ENCODE measurements at places on chromosomes 2 and 18. TPM values are rescaled to one million over a fixed set of nuclear protein-coding genes. Genes with fewer than 3 reads are reported as not detected.

DNA sequence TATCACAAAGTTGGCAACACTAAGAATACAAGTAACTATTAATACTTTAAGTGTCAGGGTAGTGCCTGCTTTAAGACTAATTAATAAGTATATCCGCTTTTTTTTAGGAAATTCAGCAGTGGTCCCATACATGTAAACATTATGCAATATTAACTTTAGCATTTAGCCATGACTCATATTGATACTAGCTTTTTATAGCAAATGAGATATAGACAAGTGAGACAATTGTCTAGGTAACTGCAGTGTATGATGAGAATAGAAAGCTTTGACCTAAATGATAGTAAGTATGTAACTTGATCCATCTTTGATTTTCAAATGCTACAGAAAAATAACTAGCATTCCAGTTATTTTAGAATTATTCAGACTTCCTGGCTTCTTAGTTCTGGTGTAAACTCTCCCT is 27.4 kb upstream of the VRK2 start:
- no peaks in the 10 kb centered on the region for H3K4me1 ChIP-seq
- H3K36me3 ChIP-seq, result no peaks in the 10 kb centered on the region
- no peak overlapping the region for H3K4me3 ChIP-seq
- DNase-seq, result no peak

- peaks cover 31% of the 10 kb centered on the region for H3K4me1 ChIP-seq
- no peaks in the 10 kb centered on the region for H3K27me3 ChIP-seq
- H3K4me3 ChIP-seq, result no peak overlapping the region
- DNase-seq, result no peak
- H3K27ac ChIP-seq, result no peak overlapping the region
These were observed 16.0 kb downstream of the TET3 start for GRCh38 chr2:74000666-74001065.

DNA sequence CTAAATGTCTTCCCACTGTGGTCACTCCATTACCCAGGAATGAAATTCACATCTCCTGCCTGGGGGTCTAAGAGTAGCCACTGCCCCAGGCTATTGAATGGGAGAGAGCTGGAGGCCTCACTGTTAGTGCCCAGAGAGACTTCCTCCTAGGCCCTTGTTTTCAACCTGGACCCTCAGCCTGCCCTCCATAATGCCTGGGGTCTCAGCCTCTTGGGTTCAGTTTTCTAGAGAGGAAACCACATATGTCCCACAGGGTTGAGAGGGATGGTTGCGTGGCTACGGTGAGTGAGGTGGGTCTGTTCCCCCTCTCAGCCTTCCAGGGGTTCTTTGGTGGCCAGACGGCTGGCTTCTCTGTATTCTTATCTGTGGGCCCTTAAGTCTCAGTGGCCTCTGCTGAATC is 43.4 kb downstream of the SPATS2L start:
- H3K27ac ChIP-seq, result no peak overlapping the region
- H3K27me3 ChIP-seq, result no peaks in the 10 kb centered on the region
- peaks cover 66% of the 10 kb centered on the region for H3K4me1 ChIP-seq
- no peak overlapping the region for H3K4me3 ChIP-seq

DNA sequence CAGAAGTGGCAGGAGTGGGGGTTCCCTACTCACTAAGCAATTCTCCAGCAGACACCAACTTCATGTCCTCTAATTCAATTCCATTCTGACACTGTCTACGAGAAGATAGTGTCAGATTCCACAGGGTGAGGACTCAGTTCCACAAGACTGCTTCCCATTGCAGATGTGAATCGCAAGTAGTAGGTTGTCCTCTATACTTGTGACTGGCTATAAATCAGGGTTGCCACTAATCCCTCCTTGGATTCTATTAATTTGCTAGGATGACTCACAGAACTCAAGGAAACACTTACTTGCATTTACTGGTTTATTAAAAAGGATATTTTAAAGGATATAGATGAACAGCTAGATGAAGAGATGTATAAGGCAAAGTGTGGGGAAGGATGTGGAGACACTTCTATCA is 184.1 kb upstream of the ACVR2A start:
- H3K27me3 ChIP-seq, result no peaks in the 10 kb centered on the region
- no peaks in the 10 kb centered on the region for H3K4me1 ChIP-seq
- H3K4me3 ChIP-seq, result no peak overlapping the region
- no peak for DNase-seq
- no peak overlapping the region for H3K27ac ChIP-seq

- H3K4me1 ChIP-seq, result peaks cover 14% of the 10 kb centered on the region
- no peak overlapping the region for H3K4me3 ChIP-seq
- no peak overlapping the region for H3K27ac ChIP-seq
- H3K36me3 ChIP-seq, result no peaks in the 10 kb centered on the region
- H3K27me3 ChIP-seq, result no peaks in the 10 kb centered on the region
- DNase-seq, result no peak
These were observed 1094.6 kb upstream of the CDH2 start for GRCh38 chr18:29271501-29271900.

DNA sequence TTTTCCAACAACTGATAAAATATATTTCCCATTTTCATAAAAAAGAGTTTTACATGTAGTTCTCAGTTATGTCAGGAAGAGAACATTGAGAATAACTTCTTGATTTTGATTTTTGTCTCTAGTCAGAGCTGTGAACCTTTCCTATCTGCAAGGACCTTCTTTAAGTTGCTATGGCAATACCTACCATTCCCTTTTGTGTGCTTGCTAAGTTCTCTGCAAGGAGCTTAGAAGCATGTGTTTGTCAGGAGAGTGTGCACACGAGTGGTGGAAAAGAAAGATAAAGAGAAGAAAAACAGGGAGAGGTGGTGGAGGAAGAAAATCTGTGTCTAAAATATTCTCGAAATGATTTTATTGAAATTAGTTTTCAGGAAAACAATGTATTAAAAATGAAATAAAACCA is 140.3 kb upstream of the SLC8A1 start:
- no peaks in the 10 kb centered on the region for H3K4me1 ChIP-seq
- DNase-seq, result no peak
- no peak overlapping the region for H3K27ac ChIP-seq
- no peaks in the 10 kb centered on the region for H3K27me3 ChIP-seq
- no peak overlapping the region for H3K4me3 ChIP-seq
- H3K36me3 ChIP-seq, result no peaks in the 10 kb centered on the region

GRCh38 chr18:66013969-66014368 is 263.2 kb downstream of the CDH7 start:
- no peaks in the 10 kb centered on the region for H3K4me1 ChIP-seq
- H3K27me3 ChIP-seq, result no peaks in the 10 kb centered on the region
- H3K27ac ChIP-seq, result no peak overlapping the region
- no peak overlapping the region for H3K4me3 ChIP-seq

DNA sequence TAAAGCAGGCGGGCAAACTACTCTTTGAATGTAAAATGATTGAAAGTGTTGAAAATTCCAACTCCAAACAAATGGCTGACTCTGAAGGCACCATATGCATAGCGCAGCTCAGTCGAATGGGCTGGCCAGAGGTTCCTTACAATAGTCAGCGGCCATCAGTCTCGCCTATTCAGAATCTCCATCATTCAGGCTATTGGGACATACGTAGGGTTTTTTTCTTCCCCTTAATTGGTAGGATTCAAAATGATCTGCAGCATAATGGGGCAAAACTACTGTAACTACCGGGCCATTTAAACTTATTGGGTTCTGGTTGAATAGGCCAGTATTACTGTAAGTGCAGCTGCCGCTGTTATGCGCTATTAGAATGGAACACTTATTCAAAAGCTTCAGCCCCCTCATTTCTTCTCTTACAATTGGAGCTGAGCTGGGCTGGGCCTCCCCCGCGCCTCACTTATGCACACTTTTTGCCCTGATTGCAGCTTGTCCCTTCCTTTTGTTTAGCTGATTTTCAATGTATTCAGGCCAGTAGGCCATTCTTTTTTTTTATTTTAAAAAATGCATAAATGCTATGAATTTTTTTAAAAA is 40.4 kb downstream of the SLC9A4 start:
- peaks cover 7% of the 10 kb centered on the region for H3K4me1 ChIP-seq
- no peak overlapping the region for H3K27ac ChIP-seq
- no peak overlapping the region for H3K4me3 ChIP-seq
- H3K36me3 ChIP-seq, result no peaks in the 10 kb centered on the region

DNA sequence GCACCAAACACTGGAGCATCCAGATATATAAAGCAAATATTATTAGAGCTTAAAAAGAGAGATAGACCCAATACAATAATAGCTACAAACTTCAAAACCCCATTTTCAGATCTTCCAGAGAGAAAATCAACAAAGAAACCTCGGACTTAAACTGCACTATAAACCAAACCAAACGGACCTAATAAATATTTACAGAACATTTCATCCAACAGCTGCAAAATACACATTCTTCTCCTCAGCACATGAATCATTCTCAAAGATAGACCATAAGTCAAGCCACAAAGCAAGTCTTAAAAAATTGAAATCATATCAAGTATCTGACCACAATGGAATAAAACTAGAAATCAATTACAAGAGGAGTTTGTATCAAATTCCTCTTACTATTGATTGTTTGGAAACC is 140.2 kb upstream of the OTOS start:
- no peak for DNase-seq
- H3K27ac ChIP-seq, result no peak overlapping the region
- no peaks in the 10 kb centered on the region for H3K27me3 ChIP-seq

DNA sequence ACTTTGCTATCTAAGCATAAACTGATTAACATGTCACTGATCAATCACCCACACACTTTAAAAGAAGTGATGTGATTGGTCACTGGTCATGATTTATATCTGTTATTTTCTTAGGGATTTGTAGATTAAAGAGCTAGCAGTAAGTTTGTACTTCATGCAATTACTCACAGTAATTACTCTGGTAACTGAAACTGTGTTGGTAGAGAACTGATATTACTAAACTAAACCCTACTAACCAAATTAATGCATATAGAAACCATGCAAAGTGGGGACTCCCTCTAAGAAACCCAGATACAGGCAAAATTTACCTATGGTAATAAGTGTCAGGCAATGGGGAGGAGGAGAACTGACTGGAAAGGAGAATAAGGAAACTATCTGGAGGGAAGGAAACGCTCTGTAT is 44.8 kb upstream of the C2orf15 start:
- peaks cover 3% of the 10 kb centered on the region for H3K4me1 ChIP-seq
- DNase-seq, result no peak
- H3K27ac ChIP-seq, result no peak overlapping the region
- no peaks in the 10 kb centered on the region for H3K27me3 ChIP-seq

- H3K36me3 ChIP-seq, result peaks cover under 1% of the 10 kb centered on the region
- H3K27me3 ChIP-seq, result no peaks in the 10 kb centered on the region
- no peak overlapping the region for H3K4me3 ChIP-seq
- no peak for DNase-seq
These were observed 82.8 kb upstream of the RPL31 start for GRCh38 chr2:100919316-100919715.

DNA sequence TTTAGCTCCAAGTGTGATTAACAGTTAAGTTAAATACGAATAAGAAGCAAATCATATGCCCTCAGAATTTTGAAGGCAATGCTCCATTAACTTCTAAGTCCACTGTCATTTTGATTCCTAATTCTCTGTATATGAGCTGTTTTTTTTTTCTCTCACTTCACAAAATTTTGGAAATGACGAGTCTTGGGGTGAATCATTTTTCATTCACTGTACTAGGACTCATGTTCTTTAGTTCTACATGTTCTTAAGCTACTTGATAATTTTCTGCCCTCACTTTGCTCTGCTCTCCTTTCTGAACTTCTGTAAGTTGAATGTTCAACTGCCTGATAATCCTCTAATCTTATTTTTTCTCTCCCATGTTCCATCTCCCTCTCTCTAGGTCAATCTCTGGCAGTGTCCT is 141.0 kb downstream of the THADA start:
- peaks cover 44% of the 10 kb centered on the region for H3K4me1 ChIP-seq
- H3K27me3 ChIP-seq, result no peaks in the 10 kb centered on the region
- H3K36me3 ChIP-seq, result no peaks in the 10 kb centered on the region
- DNase-seq, result no peak
- no peak overlapping the region for H3K4me3 ChIP-seq

- no peaks in the 10 kb centered on the region for H3K27me3 ChIP-seq
- no peak for DNase-seq
- no peak overlapping the region for H3K27ac ChIP-seq
- peaks cover 25% of the 10 kb centered on the region for H3K36me3 ChIP-seq
- H3K4me3 ChIP-seq, result no peak overlapping the region
- H3K4me1 ChIP-seq, result no peaks in the 10 kb centered on the region
These were observed 122.0 kb upstream of the RNU4ATAC start for GRCh38 chr2:121408641-121409040.

- H3K36me3 ChIP-seq, result no peaks in the 10 kb centered on the region
- no peak overlapping the region for H3K4me3 ChIP-seq
- no peaks in the 10 kb centered on the region for H3K27me3 ChIP-seq
- peaks cover 5% of the 10 kb centered on the region for H3K4me1 ChIP-seq
- no peak overlapping the region for H3K27ac ChIP-seq
These were observed 29.9 kb downstream of the PTPN18 start for GRCh38 chr2:130385709-130386108.

GRCh38 chr2:2039826-2040225 is 291.2 kb downstream of the MYT1L start:
- no peaks in the 10 kb centered on the region for H3K36me3 ChIP-seq
- no peaks in the 10 kb centered on the region for H3K27me3 ChIP-seq
- no peak overlapping the region for H3K4me3 ChIP-seq
- no peak overlapping the region for H3K27ac ChIP-seq
- DNase-seq, result no peak
- no peaks in the 10 kb centered on the region for H3K4me1 ChIP-seq

- no peak overlapping the region for H3K4me3 ChIP-seq
- H3K27ac ChIP-seq, result no peak overlapping the region
- H3K36me3 ChIP-seq, result no peaks in the 10 kb centered on the region
- H3K27me3 ChIP-seq, result no peaks in the 10 kb centered on the region
- H3K4me1 ChIP-seq, result no peaks in the 10 kb centered on the region
- no peak for DNase-seq
These were observed 529.8 kb upstream of the CNTNAP5 start for GRCh38 chr2:123495241-123495640.

DNA sequence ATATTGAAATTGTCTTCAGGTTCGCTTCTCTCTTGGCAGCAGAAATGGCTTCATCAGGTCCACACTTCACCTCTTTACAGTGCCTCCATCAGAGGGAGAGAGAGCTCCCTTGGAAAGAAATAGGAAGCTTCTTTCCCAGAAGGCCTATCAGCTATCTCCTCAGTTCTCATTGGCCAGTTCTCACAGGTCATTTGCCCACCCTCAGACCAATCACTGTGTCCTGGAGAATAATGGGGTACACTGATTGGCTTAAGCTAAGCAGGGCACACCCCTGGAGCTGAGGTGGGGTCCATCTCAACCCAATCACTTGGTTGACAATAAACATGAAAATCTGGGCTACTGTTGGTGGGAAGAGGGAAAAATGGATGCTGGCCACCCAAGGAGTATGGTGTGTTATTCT is 5.2 kb downstream of the GNLY start:
- DNase-seq, result no peak
- H3K27me3 ChIP-seq, result no peaks in the 10 kb centered on the region
- H3K4me3 ChIP-seq, result no peak overlapping the region
- peaks cover 3% of the 10 kb centered on the region for H3K4me1 ChIP-seq
- no peak overlapping the region for H3K27ac ChIP-seq

- H3K27me3 ChIP-seq, result no peaks in the 10 kb centered on the region
- no peak overlapping the region for H3K27ac ChIP-seq
- no peaks in the 10 kb centered on the region for H3K36me3 ChIP-seq
- no peak for DNase-seq
These were observed 35.8 kb upstream of the INHBB start for GRCh38 chr2:120310136-120310535.

The TBR1 gene
- not detected for total RNA-seq

The CFC1 gene
- total RNA-seq, result not detected

The CHMP3 gene
- total RNA-seq, result 138 TPM

The STPG4 gene
- not detected for total RNA-seq

The PJVK gene
- 1.8 TPM for total RNA-seq

The KCNIP3 gene
- 12.5 TPM for total RNA-seq

The RAB17 gene
- total RNA-seq, result 6.5 TPM

The ZNF521 gene
- 17.2 TPM for total RNA-seq

The REG3G gene
- total RNA-seq, result not detected

The IL18RAP gene
- 1.4 TPM for total RNA-seq

The WNT6 gene
- total RNA-seq, result 2.5 TPM

The CCL20 gene
- 12.1 TPM for total RNA-seq

Measured in thoracic aorta (tissue), 2 donors.